ENCODE measurements at places on chromosomes 2 and 18.

GRCh38 chr2:196821195-196821594, 12.0 kb upstream of the C2orf66 start:
- no peak for DNase-seq

- DNase-seq = no peak
Measured at GRCh38 chr2:188647430-188648070, 326.6 kb upstream of the COL3A1 start.

DNA sequence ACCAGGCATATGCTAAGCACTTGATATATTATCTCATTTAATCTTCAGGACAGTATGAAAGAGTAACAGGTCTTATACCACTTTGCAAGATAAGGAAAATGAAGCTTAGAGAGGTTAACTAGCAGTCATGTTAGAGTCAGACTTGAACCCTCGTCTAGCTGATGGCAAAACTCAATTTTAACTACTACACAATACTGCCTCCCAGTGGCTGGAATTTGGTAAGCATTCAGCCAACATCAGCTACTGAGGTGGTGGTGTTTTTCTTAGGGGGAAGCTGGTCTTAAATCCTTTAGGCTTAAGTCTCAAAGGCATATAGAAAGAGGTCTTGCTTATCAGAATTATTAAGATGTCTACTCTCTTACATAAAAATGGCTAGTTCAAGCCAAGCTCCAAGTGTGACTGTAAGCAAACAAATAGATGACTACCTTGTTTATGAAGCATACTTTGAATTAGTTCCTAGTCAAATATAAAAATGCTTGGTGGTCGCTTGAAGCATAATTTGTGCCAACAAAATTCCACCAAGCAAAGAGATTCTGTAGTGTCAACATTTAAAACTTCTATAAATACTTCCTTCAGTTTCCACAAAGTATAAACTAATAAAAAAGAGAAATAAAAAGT, 325.4 kb upstream of the FIGN start:
- DNase-seq = no peak

DNA sequence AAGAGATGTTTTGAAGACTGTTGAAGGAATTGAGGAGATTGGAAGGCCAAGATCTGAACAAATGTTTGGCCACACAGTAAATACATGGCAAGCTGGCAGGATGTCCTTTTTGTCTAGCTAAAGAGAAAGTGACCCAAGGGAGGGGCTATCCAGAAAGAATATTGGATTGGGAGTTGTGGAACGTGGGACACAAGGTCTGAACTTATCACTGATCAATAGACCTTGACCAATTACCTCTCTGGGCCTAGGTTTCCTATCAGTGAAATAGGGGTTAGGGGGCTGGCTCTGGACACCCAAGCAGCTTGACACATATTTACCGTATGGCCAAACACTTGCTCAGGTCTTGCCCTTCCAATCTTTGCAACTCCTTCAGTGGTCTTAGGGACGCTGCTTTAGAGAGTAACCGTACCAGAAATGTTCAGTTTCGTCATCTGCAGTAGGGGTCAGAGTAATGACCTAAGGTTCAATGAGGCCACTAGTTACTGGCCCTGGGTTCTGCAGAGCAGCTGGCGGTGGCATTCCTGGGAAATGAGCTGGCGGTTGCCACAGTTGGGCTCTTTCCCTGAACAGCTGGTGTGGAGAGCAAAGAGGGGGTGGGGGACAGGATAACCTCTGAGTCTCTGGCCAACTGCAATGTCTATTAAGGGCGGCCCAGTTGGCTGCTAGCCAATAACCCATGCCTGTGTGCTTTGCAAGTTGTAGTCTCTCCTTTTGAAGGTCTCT, 70.1 kb upstream of the STPG4 start:
- peak; percentile 44 for DNase-seq

- DNase-seq = no peak
Measured at GRCh38 chr2:104158191-104158590, 695.7 kb upstream of the POU3F3 start.

DNA sequence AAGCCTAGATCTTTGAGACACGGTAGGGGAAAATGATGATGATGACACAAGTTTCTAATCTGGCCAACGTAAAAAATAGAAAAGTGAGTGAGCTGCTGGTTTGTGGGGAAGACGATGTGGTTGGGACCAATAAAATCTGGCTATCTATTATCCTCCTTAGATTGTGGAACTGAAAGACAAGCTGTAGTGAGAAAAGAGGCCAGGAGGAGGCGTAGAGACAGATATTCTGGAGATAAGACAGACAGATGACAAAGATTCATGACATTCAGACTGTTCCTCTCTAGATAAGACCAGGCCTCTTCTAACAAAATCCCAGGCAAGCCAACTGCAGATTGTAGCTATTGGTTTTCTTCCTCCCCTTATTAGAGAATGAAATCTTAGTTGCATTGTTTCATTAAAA, 376.3 kb upstream of the UBE2E3 start:
- no peak for DNase-seq

DNA sequence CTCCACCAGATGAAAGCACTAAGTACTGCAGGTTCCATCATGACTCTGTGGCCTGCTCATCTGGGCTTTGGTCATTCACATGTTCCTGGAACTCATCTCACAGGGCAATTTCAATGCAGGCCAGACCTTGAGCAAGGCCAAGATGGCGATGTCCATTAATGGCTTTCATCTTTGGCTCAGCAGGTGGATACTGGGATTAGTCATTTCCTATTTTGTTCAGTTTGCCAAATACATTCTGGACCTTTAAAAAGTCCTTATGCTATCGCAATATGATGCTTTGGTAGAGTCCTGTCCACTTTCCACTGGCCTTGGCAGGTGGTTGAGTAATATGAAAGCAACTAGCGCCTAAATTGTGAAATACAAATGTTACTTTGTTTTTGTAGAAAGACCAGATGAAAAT, 170.1 kb upstream of the REV1 start:
- no peak for DNase-seq

GRCh38 chr18:46239549-46239948, 135.4 kb downstream of the HAUS1 start:
- DNase-seq = no peak

- DNase-seq = no peak
Measured at GRCh38 chr2:101597347-101597944, 100.1 kb upstream of the MAP4K4 start.

GRCh38 chr2:121197369-121198091, 87.5 kb downstream of the TFCP2L1 start:
- no peak for DNase-seq

- no peak for DNase-seq
Measured at GRCh38 chr18:58476516-58477256, 152.2 kb downstream of the ALPK2 start.

- DNase-seq = no peak
Measured at GRCh38 chr2:189444322-189444721, 3.0 kb downstream of the WDR75 start.

GRCh38 chr18:75884728-75885127, 457.2 kb upstream of the SMIM21 start:
- DNase-seq = no peak

DNA sequence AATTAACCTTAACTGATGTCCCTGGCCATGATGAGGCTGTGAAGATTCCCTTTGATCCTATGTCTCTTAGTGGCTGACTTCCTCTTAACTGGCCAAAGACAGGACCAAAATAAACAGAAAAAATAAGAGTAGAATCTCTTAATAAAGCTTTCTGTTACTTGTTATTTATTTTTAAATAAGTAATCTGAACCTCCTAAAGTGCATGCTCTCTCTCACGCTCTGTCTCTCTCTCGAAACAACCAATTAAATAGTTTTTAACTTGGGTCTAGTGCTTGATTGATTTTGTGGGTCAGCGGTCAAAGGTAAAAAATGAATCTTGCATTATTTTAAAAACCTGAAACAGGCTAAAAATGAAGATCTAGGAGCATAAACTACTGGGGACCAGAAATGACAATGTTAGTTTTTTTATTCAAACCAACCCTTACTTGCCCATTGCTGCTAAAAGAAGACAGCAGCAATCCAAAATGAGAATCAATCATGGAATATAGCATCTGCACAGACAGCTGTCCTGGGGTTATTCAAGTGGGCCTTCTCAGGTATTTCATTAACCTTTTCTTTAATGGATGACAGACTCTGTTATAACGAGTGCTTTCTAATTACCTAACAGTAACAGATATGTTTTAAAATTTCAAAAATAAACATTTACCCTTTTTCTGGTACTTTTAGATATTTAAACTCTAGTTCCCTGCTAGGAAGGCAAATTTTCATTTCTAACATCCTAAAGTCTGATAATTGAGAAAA, 11.2 kb downstream of the GAREM1 start:
- DNase-seq = no peak

- DNase-seq = no peak
Measured at GRCh38 chr18:33712719-33713118, 134.7 kb downstream of the ASXL3 start.

DNA sequence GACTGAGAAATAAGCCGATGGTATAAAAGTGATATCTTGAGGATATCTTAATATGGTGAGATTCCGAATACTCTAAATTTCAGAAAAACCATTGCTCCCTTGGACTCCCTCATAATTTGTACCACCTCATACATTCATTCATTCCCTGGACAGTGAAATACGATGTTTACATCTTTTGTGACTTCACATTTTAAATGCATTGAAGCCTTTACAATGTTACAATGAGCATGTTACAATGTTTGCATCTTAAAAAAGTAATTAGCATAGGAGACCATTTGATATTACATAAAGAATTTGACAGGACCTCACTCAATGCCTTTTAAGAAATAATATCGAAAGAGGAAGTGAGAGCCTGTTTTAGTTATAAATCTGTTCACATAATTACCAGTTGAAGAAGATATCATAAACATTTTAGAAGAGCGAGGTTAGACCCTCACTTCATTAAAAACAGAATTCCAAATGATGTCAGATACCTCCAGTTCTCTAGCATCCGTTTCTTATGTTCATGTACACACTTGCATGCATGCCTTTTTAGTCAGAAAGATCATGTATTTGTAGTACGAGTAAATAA, 372.0 kb downstream of the ARHGAP15 start:
- DNase-seq = no peak

GRCh38 chr18:76948345-76948744, 126.0 kb downstream of the ZNF236 start:
- DNase-seq = no peak

DNA sequence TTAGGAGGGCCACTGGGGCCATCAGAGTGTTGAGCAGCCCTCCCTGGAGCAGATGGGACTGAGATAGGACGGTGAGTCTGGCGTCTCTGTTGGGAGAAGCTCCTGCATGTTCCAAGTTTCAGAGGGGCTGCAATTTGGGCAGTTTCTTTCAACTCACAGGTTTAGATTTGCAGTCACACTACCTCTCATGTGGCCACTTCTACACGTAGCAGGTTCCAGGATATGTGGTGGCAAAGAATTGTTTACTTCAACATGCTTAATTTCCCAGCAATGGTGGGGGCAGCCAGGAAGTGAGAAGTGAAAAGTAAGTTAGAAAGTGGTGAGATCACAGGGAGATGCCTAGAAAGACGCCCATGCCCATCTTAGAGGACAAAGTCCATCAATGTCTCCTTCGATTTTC, 9.3 kb downstream of the NCK2 start:
- no peak for DNase-seq
